ENCODE measurements at places on chromosomes 3 and 15.
A peak's percentile ranks its signal among the peaks of the same experiment; 100 is the strongest.

DNA sequence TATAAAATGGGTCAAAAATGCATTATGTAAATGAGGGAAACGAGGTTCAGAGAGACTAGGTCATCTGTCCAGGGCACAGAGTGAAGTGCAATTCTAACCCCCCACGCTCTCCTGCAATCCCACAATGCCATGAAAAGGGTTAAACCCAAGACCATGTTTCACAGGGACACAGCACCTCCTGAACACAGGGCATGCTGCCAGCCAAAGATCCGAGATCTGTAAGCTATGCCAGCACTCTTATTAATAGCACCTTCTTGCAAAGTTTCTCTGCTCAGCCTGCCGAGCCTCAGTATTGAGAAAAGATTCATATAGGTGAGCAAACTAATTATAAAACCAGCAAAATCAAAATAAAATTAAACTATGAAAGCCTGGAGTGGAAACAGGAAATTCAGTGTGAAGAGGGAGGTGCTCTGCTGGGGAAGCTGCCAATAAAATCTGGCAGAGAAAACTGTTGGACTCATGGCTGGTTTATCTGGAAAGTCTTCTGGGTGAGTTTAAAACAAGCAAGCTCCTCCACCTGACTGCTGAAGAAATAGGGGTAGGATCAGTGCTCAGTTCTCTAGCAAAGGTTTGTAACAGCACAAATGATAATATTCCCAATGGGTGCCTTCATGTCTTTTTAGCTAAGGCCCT lies 50.3 kb downstream of the LRIG1 start:
- DNase-seq: no peak

GRCh38 chr3:195450731-195451229 lies 8.0 kb upstream of the ACAP2 start:
- no peak for DNase-seq

- no peak for DNase-seq
Measured at GRCh38 chr3:23041918-23042696, 161.0 kb upstream of the UBE2E2 start.

DNA sequence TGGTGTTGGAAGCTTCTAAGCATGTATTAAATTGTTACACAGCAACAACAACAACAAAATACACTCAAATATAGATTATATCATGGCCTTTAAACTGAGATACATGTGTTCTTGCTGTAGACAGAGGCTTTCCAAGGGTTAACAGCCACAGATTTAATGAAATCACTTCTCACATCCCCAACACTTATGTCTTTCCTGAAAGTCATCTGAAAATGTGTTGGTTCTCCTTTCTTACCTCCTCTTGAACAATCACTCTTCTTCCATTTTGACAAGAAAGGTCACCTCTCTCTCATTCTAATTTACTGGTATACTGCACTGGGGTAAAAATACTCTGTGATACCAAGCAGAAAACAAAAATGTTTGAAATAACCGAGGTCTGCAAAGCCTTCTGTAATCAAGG lies 507.3 kb upstream of the KCNMB2 start:
- no peak for DNase-seq

DNA sequence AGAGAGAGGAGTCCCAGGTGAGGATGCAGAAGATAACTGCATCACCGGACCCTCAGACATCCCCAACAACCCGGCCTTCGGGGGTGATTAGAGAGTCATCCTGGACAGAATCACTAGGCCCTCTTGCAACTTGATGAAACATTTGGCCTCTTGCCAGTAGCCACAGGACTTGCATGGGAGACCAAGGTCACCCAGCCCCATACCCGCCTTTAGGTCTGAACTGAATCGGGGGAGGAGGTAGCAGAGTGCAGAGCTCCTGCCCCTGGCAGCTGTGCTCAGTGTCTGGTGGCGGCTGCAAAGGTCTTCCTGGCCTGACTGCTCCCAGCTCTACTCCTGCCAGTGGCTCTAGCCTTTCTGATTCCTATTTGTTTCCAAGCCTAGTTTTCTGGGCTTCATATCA lies 12.4 kb downstream of the PIF1 start:
- peak; percentile 35 for DNase-seq

- no peak for DNase-seq
Measured at GRCh38 chr15:42063122-42063848, 31.1 kb downstream of the PLA2G4D start.

DNA sequence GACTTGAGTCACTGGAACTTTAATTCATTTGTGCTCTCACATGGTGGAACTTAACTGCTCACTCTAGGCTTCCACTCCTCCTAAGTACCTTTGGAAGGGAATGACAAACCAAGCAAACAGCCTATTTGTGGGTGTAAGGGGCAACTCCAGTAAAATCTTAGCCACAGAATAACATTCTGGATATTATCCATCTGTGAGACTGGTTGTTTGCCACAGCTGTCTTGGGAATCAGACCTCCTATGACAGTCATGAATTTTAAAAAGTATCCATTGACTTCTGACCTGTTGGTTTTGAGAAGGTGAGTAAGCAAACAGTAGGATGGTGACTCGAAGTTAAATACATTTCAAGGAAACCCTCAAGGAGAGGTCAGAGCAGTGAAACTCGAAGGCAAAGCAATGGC lies 147.3 kb upstream of the CDIN1 start:
- no peak for DNase-seq

DNA sequence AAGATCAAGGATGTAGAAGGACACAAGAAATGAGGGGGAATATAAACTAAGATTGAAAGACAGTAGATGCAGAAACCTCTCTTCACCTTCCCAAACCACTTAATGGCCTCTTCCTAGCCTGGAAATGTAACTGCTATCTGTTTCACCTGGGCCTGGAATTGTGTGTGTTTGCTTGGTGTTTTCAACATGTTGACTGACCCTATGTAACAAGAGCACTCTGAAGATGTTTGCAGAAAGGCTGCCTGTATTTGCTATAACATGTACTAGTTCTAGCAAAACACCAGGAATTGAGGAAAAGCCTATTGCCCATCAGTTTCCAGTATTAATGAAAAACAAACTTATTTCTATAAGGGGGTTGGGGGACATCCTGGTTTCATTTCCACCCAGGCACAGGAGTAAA lies 248.3 kb downstream of the WDR72 start:
- DNase-seq: no peak

- no peak for DNase-seq
Measured at GRCh38 chr15:71304681-71305080, 189.4 kb downstream of the THSD4 start.

DNA sequence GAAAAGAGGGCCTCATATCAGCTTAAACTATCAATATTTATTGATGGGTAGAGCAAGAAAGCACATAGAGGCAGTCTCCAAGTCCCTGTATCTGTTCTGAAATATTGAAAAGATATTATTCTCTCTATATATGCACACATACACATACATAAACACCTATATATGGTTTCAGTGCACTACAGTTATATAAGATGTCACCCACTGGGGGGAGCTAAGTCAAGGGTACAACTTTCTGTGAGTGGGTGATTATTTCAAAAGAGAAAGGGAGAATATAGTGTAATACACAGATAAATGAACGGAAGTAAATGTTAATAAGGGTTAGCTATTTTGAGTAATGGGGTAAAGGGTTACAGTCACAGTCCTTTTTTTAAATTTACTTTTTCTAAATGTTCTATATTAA lies 8.8 kb downstream of the SNTN start:
- no peak for DNase-seq

All from ELF-1 (cell line).